Pons (tissue), 1 donor: ENCODE measurements at places on chromosomes 2 and 18.

DNA sequence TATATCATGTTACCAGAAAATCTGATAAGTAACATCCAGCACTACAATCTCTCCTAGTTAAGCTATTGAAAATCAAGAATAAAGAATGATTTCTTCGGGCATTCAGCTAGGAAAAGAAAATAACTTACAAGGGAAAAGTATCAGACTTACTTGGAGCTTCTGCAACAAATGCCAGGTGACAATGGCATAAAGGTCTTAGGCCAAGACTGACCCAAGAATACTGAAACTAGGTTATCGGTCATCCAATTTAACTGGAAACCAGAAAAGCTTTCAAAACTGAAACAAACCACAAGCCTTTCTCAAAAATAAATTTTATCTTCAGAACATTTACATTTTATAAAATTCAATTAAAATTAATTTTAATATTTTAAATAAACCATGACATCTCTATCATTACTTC lies 214.0 kb upstream of the CCDC68 start:
- no peak for DNase-seq

DNA sequence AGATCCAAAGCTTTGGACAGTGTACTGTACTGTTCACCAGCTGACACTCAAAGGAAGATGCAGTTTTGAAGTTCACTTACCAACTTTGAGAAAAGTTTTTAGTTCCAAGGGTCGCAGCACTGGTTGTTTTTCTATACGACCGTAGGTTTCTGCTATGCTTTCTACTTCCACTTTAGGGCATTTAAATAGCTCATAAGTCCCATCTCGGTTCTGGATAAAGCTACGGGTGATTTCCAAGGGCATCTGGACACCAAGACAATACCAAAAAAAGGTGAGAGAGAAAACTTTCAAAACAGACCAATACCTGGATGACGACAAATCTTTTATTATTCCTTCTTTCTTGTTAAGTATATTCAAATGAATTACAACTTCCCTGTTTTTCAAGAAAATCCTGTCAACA lies 30.3 kb downstream of the C2orf42 start:
- DNase-seq: no peak

DNA sequence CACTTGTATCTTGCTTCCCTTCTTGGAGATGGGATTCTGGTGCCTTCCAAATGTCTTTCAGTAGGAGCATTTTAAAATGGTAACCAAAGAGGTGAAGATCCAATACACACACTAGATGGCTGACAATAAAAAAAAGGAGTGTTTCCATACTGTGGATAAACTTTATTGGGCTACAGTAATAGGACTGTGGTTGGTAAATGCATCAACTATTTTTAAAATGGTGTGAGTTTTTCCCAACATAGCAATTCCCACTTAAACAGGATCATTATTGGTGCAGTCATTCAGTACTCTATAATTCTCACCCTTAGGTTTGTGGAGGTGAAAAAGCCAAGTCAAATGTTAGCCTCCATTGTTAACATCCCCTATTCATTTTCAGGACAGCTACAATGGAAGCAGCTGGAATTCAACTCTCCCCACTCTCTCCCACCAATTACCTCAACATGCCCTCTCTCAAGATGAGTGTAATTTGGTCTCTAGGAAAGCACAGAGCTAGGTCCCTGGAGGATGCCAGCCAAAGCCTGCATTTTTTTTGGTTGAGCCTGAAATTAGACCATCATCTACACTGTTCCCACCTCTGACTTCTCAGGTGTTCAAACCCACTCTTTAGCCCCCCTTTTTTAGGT lies 273.3 kb downstream of the TCF4 start:
- DNase-seq: no peak

- no peak for DNase-seq
Measured at GRCh38 chr2:5696945-5697521, 4.8 kb downstream of the SOX11 start.

- no peak for DNase-seq
Measured at GRCh38 chr2:45892757-45893156, 241.3 kb downstream of the PRKCE start.

DNA sequence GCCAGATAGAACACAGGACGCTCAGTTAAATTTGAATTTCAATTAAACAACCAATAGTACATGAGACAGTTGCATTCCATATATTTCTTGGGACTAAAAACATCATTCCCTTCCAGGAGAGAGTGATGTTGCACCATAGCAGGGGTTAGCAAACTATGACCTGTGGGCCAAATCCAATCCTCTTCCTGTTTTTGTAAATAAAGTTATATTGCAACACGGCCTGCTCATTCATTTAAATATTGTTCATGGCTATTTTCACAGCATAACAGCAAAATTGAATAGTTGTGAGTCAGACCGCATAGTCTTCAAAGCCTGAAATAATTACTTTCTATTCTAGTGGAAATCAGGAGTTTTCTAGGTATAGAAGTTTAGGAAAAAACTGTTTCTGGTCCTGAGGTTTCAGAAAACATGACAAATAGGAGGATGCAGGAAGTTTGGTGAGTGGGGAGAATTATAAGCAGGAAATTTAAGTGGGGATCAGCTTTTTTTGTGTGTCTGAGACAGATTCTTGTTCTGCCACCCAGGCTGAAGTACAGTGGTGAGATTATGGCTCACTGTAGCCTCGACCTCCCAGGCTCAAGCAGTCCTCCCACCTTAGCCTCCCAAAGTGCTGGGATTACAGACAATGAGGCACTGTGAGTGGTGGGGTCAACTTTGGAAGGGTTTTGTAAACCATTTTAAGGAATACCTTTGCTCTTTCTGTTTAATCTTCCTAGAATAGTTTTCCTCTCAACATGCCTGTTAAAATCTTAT lies 131.5 kb downstream of the SOCS6 start:
- no peak for DNase-seq

GRCh38 chr2:210681491-210681890 lies 125.1 kb downstream of the CPS1 start:
- DNase-seq: no peak

DNA sequence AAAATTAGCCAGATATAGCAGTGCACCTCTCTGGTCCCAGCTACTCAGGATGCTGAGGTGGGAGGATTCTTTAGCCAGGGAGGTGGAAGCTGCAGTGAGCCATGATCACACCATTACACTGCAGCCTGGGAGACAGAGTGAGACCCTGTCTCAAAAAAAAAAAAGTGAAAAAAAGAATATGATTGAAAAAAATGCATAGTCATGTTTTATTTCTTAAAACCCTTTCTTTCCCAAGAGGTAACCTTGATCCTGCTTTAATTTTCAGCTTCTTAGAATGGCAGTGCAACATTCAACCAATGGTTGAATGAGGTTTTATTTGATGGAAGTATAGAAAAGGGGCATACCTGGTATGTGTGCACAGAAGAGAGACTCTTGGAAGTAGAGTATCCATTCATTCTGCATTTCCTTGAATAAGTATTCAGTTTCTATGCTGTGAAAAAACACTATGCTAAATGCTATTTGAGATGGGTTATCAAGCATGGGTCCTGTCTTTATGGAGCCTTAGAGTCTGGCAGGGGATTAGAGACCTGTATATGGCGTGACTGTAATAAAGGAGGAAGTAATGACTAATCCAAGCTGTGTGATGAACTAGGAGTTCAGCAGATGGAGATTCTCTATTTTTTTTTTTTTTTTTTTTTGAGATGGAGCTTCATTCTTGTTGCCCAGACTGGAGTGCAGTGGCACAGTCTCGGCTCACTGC lies 146.3 kb downstream of the WDSUB1 start:
- DNase-seq: no peak

DNA sequence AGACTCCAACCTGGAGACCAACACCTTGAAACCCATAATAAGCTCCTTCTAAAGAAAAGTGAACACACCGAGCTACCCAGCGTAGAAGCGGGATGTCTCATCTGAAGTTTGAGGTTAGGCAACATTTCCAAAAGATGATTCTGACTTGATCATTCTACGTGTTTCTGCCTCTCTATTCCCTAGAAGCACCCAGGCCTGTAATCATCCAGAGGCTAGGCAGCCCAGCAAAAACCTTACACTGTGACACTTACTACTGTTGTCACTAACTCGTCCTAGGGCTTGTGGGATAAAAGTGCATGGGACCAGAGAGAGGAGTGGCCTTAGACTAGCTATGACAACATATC lies 1.4 kb downstream of the ZBTB14 start:
- no peak for DNase-seq

GRCh38 chr2:240220371-240220770 lies 79.9 kb upstream of the OTOS start:
- DNase-seq: no peak

GRCh38 chr2:86344404-86344803 lies 7.0 kb upstream of the REEP1 start:
- DNase-seq: no peak

DNA sequence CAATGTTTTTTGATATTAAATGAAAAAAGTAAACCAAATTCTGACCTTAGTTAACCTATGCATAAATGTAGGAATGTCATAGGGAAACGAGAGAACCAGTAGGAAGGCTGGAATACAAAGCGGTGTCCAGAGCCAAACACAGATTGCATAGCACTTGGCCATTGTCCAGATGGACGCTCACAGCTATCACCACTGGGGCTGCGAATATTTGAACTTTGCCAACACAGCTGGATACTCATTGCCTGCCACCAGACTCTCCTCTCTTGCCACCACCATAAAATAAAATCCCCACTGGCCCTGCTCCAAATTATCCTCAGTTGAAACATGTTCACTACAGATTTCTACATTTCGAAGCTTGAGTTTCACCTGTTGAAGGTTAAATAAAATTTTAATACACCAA lies 159.3 kb upstream of the GULP1 start:
- peak; percentile 42 for DNase-seq
